ENCODE measurements at places on chromosomes 1 and 21. TPM values are rescaled to one million over a fixed set of nuclear protein-coding genes. Genes with fewer than 3 reads are reported as not detected.

GRCh38 chr1:38567401-38567800, 292.2 kb downstream of the RRAGC start:
- DNase-seq, result no peak

DNA sequence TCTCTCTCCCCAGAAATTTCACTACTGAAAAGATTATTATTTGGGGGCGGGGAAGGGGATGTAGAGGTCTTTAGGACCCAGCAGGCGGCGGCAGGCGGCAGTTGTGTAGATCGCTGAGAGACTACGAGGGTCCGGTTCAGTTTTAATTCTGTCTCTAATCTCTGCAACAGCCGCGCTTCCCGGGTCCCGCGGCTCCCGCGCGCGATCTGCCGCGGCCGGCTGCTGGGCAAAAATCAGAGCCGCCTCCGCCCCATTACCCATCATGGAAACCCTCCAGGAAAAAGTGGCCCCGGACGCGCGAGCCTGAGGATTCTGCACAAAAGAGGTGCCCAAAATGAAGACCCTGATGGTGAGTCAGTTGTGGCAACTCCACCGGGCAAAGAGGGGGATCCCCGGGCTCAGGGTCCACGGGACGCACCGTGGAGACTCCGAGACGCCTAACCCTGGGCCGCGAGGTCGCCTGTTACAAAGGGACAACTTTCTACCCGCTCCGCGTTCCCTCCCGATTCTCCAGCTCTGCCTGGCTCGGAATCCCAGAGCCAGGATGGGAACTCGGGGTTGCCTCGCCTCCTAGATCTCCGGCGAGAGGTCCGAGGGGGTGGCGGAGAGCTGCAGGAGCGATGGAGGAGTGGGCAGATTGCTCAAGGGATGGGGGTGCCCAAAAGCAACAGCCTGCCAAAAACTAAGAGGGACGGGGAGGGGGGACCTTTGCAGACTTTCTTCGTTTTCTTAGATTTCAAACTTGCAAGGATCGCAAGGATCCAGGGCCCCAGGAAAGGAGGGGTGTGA, at the start of gene ST6GALNAC5:
TSS of gene ST6GALNAC5 (plus strand) at position 139 of the 789 bp plus-strand sequence.
- DNase-seq, result peak; percentile 13

GRCh38 chr21:16969636-16970035, 543.2 kb upstream of the CXADR start:
- no peak for DNase-seq

DNA sequence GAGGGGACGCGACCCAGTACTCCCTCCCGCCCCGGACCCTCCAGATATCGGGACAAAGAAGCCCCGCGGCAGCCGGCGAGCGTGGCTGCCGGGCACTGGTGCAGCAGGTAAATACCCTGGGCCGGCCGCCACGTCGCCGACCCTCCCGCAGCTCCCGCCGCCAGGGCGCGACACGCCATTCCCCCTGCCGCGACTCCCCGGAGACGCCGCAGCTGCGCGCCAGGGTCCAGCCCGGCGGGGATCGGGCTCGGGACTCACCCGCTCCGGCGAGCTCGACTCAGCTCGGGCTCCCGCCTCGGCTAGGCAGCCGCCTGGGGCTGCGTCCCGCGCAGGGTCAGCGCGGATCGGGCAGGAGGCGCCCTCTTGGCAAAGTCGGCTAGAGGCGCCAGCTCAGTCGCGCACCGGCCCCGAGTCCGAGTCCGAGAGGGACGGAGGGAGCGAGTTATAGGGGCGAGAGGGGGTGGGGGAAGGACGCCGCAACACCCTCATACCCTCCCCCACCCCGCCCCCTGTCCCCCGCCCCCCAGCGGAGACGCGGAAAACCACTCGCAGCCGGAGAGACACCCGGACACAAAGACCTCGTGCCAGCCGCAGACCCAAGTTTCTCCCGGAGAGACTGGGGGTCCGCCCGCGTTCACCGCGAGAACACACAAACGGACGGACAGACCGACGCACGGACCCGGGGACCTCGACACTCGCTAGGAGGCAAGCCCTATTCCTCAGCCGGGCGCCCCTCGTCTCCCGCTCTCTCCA, 985 bp downstream of the SYT6 start:
- peak; percentile 26 for DNase-seq

DNA sequence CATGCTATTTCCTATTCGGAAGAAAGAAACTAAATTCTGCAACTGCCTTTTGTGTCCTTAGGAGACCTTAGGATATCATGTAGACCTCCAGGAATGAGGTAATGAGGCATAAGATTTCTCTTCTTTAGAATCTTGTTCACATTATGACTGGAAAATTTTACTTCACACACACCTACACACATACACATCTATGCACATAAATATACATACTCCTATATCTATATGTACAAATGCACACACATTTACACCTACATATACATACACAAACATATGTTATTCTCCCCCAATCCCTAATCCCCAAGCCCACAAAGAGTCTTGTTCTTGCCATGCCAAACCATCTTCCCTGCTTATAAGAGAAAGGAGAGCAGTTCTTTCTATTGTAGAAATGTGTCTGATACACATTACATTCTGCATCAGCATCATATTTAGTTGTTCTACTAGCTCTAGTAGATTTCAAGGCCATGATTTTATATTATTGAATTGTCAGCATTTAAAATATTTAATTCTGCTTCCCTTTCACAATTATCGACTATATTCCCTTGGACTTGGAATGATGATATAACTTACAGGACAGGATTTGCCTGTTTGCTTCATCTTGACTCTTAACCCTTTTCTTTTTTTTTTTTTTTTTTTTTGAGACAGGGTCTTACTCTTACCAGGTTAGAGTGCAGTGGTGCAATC, 35.4 kb upstream of the PDC start:
- no peak for DNase-seq

GRCh38 chr1:2868571-2869195, 67.2 kb upstream of the TTC34 start:
- DNase-seq, result peak; percentile 39

The ARMH1 gene
- total RNA-seq, result 339 TPM

The UTS2 gene
- total RNA-seq, result not detected
